Retinal pigment epithelial cell (primary cell): ENCODE measurements at places on chromosomes 7 and 10.

DNA sequence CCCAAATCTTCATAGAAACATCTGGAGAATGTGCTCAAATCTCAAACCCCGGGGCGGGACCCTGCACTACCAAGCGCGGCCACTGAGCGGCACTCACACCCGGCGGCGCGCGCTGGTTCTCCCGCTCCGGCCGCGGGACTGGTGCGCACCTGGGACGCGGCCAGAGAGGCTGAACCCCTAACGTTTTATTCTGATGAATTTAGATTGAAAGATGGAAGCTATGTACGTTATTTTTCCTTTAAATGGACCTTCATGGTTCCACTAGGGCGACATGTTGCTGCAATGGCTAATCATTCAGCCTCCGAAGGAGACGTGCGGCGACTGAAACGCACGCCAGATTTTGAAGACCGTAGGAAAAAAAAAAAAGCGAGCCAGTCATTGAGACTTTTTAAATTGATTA, 107.0 kb upstream of the INSIG1 start:
- no peak for DNase-seq

- no peak for DNase-seq
These were observed 11.4 kb upstream of the LRRC61 start for GRCh38 chr7:150311711-150312110.

DNA sequence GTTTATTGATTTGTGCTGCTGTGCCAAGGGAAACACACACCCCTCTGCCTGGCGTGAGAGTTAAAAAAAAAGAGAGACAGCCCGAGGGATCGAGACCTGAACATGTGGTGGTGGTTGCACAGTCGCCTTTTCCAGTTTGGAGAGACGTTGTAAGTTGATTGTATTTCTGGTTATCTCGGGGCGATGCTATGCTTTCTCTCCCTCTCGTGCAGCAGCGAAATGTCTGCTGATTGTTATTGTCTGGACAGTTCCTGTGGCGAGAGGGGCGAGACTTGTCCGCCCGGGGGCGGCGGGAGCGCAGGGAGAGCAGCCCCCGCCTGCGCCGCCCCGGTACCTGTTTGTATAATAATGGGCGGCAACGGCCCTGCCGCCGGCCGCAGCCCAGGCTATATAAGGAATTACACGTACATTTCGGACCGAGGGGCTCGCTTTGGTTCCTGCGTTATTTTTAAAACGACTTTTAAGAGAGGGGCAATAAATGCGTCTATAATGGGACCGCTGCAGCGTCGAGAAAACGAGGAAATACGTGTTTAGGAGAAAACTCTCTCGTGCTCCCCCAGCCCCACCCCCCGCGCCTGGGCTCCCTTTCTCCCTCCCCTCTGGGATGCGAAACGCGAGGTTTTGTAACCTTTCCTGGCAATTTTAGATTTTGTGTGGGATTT, 1.7 kb downstream of the ZEB1 start:
- no peak for DNase-seq

GRCh38 chr10:378930-379704, 243.9 kb downstream of the ZMYND11 start:
- no peak for DNase-seq

DNA sequence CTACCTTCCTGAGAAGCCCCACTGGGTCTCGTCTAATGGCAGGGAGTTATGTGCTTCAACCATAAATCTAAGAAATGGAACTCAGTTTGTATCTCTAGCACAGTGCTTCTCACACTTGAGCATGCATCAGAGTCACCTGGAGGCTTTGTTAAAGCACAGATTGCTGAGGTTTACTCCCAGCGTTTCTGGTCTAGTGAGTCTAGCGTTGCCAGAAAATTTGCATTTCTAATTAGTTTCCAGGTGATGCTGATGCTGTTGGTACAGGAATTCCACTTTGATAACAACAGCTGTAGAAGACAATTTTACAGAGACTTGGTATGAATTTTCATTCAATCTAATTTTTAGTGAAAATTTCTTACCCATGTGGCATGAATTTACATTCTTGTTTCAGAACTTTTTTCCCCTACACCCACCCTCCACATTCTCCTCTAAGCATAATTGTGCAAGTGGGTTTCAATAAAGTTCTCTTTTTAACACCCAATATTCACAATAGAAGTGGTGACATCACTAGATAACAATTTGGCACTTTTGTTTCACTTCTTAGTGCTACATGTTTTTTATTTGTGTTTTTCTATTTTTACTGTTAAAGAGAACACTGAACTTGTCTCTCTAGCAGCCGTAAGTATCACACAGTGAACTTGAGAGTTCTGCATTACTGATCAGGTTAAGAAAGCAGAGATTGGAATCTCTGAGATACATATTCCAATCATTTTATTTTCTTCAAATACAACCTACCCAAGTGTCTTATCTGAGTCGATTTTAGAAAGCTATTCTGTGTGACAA, 48.4 kb upstream of the BET1 start:
- no peak for DNase-seq

- DNase-seq = no peak
These were observed 24.1 kb upstream of the ADCYAP1R1 start for GRCh38 chr7:31028006-31028405.

DNA sequence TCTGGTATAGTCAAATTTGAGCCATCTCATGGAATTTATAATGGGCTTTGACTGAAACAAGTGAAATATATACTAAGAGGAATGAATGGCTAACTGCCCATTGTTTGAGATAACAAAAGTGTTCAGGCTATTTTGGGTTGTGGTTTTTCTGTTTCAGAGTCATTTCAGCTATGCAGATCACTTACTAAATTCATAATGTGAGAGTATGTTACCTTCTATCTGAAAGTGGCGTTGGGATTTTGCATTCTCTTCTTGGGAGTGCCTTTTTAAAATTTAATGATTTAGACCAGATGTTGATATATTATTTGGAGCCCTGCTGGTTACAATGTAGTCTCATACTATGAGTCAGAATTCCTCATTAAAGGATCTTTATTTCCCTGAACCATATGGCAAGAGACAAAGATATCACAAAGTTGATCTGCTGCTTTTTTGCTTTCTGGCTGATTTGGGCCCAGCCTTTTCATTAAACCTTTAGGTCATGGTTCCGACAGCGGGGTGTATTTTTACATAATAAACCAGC, 10.4 kb downstream of the VCL start:
- DNase-seq = peak; percentile 65

- no peak for DNase-seq
These were observed 76.3 kb downstream of the FOXL3 start for GRCh38 chr7:366161-366803.

- peak; percentile 86 for DNase-seq
These were observed 167.7 kb upstream of the TNRC18 start for GRCh38 chr7:5591278-5591874.

- no peak for DNase-seq
These were observed 177.2 kb upstream of the PODXL start for GRCh38 chr7:131733604-131734003.

- DNase-seq = no peak
These were observed 71.1 kb upstream of the TFEC start for GRCh38 chr7:116101704-116102103.

- DNase-seq = no peak
These were observed 786 bp downstream of the CUEDC2 start for GRCh38 chr10:102431452-102432124.
